Ovary (tissue), 10 donors: ENCODE measurements at places on chromosomes 1 and 21.

GRCh38 chr1:219432191-219432606, 180.7 kb downstream of the ZC3H11B start:
- no peaks in the 10 kb centered on the region for H3K27me3 ChIP-seq
- peaks cover 7% of the 10 kb centered on the region for H3K4me1 ChIP-seq
- H3K4me3 ChIP-seq, result no peak overlapping the region
- DNase-seq, result no peak
- no peaks in the 10 kb centered on the region for H3K36me3 ChIP-seq

GRCh38 chr1:150366416-150367296, 2.7 kb downstream of the RPRD2 start:
- H3K36me3 ChIP-seq, result no peaks in the 10 kb centered on the region
- peak overlapping the region; percentile 55 for H3K4me3 ChIP-seq
- no peaks in the 10 kb centered on the region for H3K27me3 ChIP-seq
- peaks cover 4% of the 10 kb centered on the region for H3K4me1 ChIP-seq
- peak overlapping the region; percentile 98 for H3K27ac ChIP-seq

DNA sequence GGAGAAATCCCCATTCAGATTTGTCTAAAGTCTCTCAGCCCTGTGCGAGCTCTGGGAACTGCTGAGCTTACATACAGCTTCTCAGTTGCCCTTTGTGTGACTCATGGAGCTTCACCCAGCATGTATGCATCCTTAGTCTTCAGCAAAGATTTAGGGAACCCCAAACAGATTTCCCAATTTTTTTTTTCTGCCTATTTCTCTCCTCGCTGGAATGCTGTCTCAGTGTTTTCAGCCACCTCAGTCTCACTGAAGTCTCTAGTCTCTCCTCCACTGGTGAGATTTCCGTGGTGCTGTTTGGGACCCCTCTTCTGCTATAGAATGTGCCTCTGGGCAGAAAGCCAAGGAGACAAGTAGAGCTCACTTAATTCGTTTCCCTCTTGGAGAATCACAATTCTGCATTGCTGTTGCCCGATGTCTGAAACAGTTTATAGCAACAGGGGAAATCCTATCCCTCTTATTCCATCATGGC, 28.1 kb upstream of the TXLNA start:
- H3K27me3 ChIP-seq, result no peaks in the 10 kb centered on the region
- no peaks in the 10 kb centered on the region for H3K36me3 ChIP-seq
- peaks cover 2% of the 10 kb centered on the region for H3K4me1 ChIP-seq
- no peak overlapping the region for H3K27ac ChIP-seq
- DNase-seq, result no peak

DNA sequence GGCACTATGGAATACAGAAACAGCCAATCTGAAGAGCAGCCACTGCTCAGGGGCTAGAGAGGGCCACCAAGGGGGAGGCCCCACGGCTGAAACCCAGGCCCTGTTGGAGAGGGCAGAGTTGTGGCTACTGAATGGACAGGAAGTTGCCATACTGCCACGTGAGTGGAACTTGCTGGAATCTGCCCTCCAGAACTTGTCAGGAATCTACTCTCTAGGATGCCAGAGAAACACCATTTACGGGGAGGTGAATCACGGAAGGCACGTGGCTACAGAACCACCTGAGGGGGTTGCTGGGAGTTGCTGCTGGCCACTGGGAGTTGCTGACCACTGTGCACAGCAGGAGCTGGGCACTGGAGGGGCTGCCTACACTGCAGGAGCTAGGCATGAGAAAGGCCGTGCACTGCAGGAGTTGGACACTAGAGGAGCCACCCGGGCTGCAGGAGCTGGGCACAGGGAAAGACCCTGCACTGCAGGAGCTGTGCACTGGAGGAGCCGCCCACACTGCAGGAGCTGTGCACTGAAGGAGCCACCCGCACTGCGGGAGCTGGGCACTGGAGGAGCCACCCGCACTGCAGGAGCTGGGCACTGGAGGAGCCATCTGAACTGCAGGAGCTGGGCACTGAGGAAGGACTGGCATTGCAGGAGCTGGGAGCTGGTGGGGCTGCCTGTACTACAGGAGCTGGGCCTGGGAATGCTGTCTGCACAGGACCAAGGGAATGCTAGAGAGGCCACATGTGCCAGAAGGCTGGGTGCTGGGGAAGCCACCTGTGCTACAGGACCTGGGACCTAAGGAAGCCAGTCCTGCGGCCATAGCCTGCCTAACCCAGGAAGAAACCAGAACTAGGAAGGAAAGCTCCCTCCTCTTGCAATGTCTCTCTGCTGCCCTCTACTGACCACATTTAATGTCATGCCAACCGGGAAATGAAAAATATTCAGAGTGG, 343.4 kb downstream of the MATN1 start:
- H3K27me3 ChIP-seq, result no peaks in the 10 kb centered on the region
- H3K36me3 ChIP-seq, result no peaks in the 10 kb centered on the region
- DNase-seq, result peak; percentile 56
- H3K27ac ChIP-seq, result peak overlapping the region; percentile 3
- no peak overlapping the region for H3K4me3 ChIP-seq

GRCh38 chr1:8239306-8240023, 78.4 kb upstream of the SLC45A1 start:
- H3K4me3 ChIP-seq, result no peak overlapping the region
- H3K4me1 ChIP-seq, result peaks cover 7% of the 10 kb centered on the region
- no peak overlapping the region for H3K27ac ChIP-seq
- peak; percentile 37 for DNase-seq
- H3K36me3 ChIP-seq, result no peaks in the 10 kb centered on the region
- no peaks in the 10 kb centered on the region for H3K27me3 ChIP-seq

GRCh38 chr1:48495911-48496310, 23.9 kb upstream of the SPATA6 start:
- H3K4me1 ChIP-seq, result peaks cover 7% of the 10 kb centered on the region
- H3K27me3 ChIP-seq, result no peaks in the 10 kb centered on the region
- H3K4me3 ChIP-seq, result no peak overlapping the region
- no peak overlapping the region for H3K27ac ChIP-seq

DNA sequence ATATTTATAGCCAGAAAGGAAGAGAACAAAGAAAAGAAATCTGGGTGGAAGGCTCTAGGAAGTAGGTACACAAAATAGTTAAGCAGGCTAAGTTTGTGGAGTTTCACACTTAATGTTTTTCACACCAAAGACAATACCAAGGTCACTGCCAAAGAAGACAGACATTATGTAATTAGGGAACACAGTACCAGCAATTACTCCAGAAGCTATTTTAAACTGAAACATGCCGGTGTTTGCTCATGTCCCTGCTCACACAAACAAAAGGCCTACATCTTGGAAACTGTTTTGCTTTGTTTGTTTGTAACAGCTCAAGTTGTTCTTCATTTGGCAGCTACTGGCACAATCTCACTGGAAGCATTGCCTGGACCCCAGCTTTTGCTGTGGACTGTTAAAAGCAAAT, 88.5 kb upstream of the DAB1 start:
- no peaks in the 10 kb centered on the region for H3K27me3 ChIP-seq
- H3K4me3 ChIP-seq, result no peak overlapping the region

DNA sequence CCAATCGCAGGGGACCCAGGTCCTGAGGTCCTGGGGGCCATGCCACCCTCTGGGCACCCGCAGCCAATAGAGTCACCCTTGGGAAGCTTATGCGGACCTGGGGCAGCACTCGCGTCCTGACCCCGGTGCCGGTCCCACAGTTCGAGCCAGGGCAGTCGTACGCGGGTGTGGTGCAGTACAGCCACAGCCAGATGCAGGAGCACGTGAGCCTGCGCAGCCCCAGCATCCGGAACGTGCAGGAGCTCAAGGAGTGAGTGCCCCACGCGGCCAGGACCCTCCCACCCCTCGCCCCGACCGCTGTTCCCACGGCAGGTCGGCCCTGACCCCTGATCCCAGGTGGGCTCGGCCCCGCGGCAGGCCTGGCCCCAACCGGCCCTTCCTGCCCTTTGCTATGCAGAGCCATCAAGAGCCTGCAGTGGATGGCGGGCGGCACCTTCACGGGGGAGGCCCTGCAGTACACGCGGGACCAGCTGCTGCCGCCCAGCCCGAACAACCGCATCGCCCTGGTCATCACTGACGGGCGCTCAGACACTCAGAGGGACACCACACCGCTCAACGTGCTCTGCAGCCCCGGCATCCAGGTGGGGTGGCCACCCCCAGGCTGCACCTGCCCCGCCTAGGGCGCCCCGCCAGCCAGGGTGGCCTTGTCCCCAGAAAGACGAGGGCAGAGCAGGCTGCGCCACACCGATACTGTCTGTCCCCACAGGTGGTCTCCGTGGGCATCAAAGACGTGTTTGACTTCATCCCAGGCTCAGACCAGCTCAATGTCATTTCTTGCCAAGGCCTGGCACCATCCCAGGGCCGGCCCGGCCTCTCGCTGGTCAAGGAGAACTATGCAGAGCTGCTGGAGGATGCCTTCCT, 20.5 kb downstream of the COL6A1 start:
- no peak overlapping the region for H3K27ac ChIP-seq
- no peaks in the 10 kb centered on the region for H3K36me3 ChIP-seq
- H3K4me3 ChIP-seq, result no peak overlapping the region
- no peaks in the 10 kb centered on the region for H3K4me1 ChIP-seq
- DNase-seq, result peak; percentile 56

DNA sequence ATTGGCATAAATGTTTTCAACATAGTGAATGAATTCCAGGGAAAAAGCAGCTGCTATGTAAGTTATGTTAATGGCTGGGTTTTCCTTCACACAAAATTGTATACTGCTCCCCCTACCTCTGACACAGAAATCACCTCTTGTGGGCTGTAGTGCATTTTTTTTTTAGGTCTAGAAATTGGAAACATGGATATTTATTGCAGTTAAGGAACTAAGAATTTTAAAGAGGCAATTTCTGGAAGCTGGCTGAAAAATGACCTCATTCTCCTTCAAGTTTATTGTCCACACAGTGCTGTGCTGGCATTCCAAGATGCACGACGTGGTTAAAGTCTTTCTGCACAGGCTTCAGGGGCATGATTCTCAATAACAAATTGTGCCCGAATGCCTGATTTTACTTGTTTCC, 1424.2 kb downstream of the MRPL39 start:
- H3K27ac ChIP-seq, result no peak overlapping the region
- no peaks in the 10 kb centered on the region for H3K36me3 ChIP-seq
- no peak for DNase-seq
- H3K4me3 ChIP-seq, result no peak overlapping the region
- no peaks in the 10 kb centered on the region for H3K4me1 ChIP-seq

DNA sequence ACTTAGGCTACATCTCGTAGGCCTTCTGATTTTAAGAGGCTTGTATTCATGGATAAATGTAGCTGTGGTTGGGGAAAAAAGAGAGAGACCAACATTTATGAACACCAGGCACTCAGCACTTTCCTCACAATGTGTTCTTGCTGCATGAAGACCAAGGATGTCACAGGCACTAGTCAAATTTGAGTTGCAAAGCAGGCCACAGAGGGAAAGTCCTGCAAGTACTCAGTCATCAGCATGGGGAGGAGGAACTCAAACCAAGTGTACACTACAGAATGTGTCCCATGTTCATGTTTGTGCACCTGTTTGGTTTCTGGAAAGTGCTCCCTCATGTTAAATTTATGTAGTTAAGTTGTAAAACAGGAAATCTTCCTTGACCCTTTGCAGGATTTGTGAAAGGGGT, 8.7 kb upstream of the MAP3K7CL start:
- H3K4me1 ChIP-seq, result no peaks in the 10 kb centered on the region
- no peak overlapping the region for H3K27ac ChIP-seq
- H3K36me3 ChIP-seq, result no peaks in the 10 kb centered on the region
- H3K4me3 ChIP-seq, result no peak overlapping the region
- DNase-seq, result no peak

DNA sequence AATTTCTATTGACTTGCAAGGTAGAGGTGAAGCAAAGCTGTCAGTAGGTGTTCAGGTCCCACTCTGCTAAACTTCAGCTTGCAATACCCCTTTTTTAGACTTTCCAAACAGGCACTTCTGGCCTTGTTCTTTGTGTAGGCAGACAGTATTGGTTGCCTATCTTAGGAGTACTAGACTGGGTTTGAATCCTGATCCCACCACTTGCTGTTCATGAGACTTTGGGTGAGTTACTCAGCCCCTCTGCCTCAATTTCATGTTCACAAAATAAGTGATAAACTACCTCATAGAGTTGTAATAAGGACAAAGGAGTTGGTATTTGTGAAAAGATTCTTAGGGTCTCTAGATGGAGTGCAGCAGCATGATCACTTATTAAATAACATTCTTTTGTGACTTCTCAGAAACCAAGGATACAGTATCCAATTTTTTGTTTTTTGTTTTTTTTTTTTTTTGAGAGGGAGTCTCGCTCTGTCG, 5.2 kb downstream of the RCC1 start:
- H3K27ac ChIP-seq, result no peak overlapping the region
- no peak for DNase-seq
- no peak overlapping the region for H3K4me3 ChIP-seq

DNA sequence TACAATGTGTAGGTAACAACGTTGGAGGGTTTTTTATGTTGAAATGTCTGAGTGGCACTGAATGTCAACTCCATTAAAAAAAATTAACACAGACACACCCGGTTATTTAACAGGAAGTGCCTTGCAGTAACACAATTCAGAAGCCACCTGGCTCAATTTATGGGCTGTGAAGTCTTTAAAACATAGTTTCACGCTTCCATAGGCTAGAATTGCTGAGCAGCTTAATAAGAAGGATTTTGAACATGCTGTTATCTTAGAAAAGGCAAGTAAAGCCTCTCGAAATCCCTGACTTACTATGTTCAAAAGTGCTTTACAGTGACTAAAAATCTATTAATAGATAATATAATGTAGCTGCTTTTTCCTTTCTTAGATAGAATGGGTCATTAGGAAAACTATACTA, 19.7 kb downstream of the SRSF4 start:
- H3K27ac ChIP-seq, result no peak overlapping the region
- H3K36me3 ChIP-seq, result no peaks in the 10 kb centered on the region
- H3K4me3 ChIP-seq, result no peak overlapping the region
- no peak for DNase-seq
- H3K27me3 ChIP-seq, result no peaks in the 10 kb centered on the region
- peaks cover 2% of the 10 kb centered on the region for H3K4me1 ChIP-seq

DNA sequence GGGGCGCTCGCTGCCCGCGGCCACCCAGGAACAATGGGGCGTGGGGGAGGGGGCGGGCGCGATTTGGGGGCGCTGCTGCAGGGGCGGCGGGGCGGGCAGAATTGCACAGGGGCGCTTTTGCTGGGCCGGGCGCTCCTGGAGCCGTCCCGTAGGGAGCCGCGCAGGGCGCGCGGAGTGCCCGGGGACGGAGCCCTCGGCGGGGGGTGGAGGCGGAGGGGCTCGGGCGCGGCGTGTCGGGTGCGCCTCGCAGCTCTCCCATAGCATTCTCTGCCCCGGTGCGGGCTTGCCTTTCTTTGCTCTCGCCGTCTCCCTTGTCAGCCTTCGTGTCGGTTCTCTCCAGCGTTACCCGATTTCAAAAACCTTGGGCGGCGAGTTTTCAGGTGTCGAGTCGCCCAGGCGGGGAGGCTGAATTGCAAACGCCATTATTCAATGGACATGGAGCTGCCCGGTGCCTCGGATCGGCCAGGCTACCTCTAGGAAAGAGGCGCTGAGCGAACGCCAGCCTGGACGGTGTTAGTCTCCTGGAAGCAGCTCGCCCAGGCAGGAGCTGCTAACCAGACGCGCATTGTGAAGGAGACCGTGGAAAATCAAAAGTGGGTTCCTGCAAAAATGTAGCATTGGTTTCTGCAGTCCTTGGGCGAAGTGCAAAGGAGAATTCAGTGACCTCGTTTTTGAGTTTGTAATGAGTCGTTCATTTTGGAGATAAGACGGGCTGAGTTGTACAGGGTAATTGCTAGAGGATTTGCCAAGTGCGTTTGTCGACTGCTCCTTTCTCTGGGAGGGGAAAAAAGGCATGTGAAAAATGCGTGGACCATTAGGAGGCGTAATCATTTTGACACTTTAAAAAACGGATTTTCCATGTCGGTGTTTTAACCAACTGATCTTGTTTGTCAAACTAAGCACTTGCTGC, 626 bp downstream of the CXADR start:
- no peaks in the 10 kb centered on the region for H3K4me1 ChIP-seq
- H3K4me3 ChIP-seq, result peak overlapping the region; percentile 86
- H3K27me3 ChIP-seq, result no peaks in the 10 kb centered on the region
- H3K36me3 ChIP-seq, result no peaks in the 10 kb centered on the region
